ENCODE measurements at places on chromosomes 7 and 10. TPM values are rescaled to one million over a fixed set of nuclear protein-coding genes. Genes with fewer than 3 reads are reported as not detected.
A peak's percentile ranks its signal among the peaks of the same experiment; 100 is the strongest.

NPY gene
- not detected for total RNA-seq

DNA sequence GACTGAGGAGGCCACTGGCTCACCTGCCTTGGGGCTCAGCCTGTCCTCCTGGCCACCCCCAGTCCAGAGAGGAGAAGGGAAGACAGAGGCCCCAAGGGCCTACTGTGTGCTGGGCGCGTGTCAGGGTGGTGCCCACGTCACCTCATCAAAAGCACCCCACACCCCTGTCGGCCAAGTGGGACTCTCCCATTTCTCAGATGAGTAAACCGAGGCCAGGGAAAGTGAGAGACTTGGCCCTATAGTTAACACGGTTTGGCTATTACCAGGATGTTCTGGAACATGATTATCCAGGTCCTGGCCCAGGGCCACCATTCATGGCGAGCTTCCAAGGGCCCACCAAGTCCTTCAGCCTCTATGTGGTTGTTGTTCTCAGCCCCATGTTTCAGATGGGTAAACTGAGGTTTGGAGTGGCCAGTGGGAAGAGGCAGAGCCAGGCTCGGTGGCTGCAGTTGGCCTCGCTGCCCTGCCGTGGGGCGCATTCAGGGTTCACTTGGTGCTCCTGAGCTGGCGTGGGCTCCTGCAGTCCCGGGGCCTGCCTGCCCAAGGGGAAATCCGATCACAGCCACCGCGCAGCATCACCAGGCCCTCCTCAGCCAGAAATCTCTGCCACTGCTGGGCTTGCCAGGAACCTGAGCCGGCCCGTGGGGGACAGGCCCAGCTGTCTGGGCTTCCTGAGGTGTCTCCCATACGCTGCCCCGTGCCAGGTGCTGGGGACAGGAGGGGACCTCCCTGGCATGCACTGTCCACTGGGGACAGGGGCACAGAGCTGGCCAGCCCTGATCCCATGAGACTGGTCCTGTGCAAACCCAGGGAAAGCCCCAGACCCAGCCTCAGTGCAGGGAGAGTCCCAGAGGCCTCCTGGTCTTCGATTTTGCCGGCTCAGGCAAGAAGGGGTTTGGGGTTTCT lies 117.7 kb upstream of the TNRC18 start:
- no peak for DNase-seq

DNA sequence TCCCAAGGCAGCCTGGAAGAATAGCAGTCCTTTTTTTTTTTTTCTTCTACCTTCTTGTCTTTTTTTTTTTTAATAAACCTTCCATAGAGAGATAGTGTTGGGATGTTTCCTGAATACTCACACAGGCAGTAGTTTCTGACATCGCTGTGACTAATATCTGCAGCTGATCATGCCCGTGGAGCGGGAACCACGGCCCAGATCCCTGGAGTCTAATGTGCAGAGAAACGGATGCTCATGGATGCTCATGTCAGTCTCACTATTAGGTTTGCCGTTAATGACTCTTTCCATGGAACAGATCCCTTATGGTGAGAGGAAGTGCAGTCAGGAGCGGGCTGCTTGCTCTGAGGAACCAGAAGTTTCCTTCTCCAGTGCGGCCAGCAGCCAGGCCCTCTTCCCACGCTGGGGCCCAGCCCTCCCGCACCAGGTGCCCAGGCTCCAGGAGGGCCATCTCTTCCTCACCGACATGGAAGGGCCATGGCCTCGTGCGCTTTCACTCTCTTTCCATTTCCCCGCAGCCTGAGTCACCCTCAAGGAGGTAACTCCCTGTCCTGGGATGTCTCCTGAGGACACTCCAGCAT lies 132.5 kb downstream of the WDR37 start:
- DNase-seq: no peak

WIPF3 gene
- not detected for total RNA-seq

GRCh38 chr7:33971106-33971505 lies 65.8 kb downstream of the BMPER start:
- no peak for DNase-seq

DRGX gene
- not detected for total RNA-seq

DNA sequence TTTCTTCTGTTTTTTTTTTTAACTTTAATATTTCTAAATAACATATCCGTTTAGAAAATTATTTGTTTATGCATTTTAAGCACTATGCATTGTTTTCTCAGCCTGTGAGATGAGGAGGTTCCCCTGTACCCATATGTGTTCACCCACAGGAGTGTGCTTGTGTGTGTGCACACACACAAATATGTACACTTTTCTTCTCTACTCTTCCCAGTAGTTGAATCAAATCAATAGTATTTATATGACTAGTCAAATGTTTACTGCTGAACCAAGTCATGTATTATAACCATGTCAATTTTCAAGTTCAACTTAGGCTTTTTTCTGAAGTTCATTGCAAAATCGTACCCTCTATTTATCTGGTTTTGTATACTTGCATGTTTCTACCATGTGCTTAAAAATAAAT lies 37.3 kb downstream of the HDAC9 start:
- no peak for DNase-seq

GRCh38 chr10:69317175-69317604 lies 38.9 kb downstream of the HK1 start:
- DNase-seq: peak; percentile 43

DNA sequence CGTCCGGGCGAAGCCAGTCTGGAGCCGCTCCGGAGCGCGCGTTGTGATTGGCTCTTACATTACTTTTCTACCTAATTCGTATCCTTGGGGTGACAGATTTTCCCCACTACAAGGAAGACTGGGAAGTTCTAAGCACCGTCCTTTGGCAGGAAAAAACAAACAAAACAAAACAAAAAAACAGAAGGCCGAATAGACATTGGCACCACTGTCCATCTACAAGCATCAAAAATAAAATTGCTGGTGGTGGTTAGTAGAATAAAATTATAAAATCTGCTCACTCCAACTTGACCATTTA lies 651 bp upstream of the SKAP2 start:
- no peak for DNase-seq

GBX1 gene
- not detected for total RNA-seq

ADAMTS14 gene
- total RNA-seq: 0.10 TPM

- DNase-seq: no peak
These were observed 43.7 kb downstream of the DNAJB9 start for GRCh38 chr7:108613147-108613948.

GRCh38 chr10:575402-576129 lies 113.9 kb downstream of the DIP2C start:
- no peak for DNase-seq

- DNase-seq: no peak
These were observed 147.2 kb downstream of the MYOF start for GRCh38 chr10:93334901-93335327.

RGS10 gene
- total RNA-seq: 273 TPM

- DNase-seq: no peak
These were observed 776.1 kb upstream of the MBL2 start for GRCh38 chr10:53548664-53549063.

GRCh38 chr7:6271060-6271658 lies 1.3 kb downstream of the CYTH3 start:
- DNase-seq: peak; percentile 19

All from activated naive CD8-positive, alpha-beta T cell treated with anti-CD3 and anti-CD28 coated beads for 36 hours (primary cell).